T-helper 17 cell (primary cell): ENCODE measurements at places on chromosomes 5 and 9.

GRCh38 chr5:39670391-39670790 is 245.6 kb upstream of the DAB2 start:
- DNase-seq = no peak

GRCh38 chr9:113184539-113184938 is 33.7 kb downstream of the SLC31A2 start:
- DNase-seq = no peak

GRCh38 chr5:150119421-150120061 is 33.2 kb upstream of the CSF1R start:
- DNase-seq = no peak

- no peak for DNase-seq
Measured at GRCh38 chr9:106287731-106288130, 575.2 kb upstream of the ZNF462 start.

DNA sequence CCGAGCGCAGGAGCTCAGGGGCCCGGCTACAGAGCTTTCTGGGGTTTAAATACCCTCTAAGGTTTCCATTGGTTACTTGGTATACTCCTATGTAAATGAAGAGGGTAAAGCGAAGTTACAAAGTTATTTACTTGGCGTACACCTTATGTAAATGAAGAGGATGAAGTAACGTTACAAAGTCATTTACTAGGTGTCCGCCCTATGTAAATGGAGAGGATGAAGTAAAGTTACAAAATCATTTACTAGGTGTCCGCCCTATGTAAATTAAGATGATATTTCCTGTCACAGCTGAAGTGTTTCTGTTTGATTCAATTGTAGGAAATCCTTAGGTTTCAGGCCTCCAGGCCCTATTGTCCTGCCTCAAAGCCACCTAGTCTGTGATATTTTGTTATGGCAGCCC is 358.2 kb downstream of the MTRR start:
- DNase-seq = no peak

DNA sequence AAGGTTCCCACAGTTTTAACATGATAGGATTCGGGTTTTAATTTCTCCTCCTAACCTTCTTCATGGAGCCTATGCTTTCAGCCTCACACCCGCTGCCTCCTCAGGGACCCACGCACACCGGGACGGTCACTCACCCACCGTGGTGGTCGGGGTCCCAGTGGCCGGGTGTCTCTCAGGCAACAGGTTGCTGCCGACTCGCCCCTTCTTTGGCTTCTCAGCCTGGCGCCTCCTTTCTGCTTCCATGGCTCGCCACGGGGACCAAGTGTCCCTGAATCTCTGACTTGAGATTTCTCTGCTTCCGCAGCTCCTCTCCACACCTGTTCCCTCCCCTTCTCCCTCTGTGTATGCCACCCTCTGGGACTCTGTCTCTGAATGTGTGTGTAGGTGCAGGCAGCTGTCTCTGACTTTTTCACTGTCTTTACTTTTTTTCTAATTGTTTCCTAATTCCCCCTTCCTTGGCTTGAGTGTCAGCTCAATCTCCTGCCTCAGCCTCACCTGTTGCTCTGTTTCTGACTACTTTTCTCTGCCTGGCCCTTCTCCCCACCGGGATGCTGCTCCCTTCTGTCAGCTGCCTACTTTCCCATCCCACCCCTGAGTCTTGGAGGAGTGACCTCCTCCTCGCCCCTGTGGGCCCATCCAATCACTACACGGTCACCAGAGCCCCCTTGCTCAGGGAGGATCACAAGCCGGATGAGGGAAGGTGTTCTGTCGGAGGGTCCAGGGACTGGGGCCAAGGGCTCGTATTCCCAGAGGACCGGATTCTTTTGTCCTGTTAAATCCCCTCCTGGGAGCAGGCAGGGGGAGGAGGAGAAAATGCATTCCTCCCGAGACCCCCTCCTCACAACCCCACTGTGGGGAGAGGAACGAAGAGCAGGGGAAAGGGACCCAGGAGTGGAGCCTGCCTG is at the start of gene PROP1:
PROP1 (minus strand) TSS at position 552 of the 905 bp plus-strand sequence; CDS start at position 243, 309 bp downstream.
- no peak for DNase-seq

- no peak for DNase-seq
Measured at GRCh38 chr5:59428391-59428790, 465.1 kb downstream of the PDE4D start.

- no peak for DNase-seq
Measured at GRCh38 chr9:133124123-133124906, 3.3 kb upstream of the RALGDS start.

- no peak for DNase-seq
Measured at GRCh38 chr9:133124907-133125275, 3.9 kb upstream of the RALGDS start.

DNA sequence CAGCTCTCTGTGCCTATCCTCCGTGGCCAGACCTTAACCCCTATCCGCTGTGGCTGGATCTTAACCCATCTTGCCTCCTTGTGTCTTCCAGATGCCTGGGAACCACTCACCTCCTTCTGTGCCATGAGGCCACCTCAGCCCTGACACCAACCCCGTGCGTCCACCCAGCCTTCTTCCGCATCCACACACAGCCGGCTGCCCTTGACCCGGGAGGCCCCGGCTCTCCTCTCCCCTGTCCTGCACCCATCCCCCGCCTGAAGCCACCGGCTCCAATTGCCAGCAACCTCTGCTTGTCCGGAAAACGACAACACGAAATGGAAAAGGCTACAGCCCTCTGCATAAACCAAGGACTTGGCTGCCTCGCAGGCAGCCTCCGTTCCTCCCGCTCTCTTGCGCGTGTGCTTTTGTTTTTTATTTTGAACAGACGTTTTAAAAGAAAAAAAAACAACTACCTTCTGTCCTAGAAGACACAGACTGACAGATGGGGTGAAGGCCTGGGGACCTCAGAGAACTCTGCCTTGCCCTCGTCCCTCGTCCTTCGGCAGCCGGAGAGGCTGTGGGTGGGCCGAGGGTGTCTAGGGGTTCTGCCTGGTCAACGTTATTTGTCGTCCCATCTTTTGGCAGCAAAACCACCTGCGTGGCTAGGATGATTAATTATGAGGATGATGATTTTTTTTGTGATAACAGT is 32.5 kb upstream of the HMCN2 start:
- no peak for DNase-seq

DNA sequence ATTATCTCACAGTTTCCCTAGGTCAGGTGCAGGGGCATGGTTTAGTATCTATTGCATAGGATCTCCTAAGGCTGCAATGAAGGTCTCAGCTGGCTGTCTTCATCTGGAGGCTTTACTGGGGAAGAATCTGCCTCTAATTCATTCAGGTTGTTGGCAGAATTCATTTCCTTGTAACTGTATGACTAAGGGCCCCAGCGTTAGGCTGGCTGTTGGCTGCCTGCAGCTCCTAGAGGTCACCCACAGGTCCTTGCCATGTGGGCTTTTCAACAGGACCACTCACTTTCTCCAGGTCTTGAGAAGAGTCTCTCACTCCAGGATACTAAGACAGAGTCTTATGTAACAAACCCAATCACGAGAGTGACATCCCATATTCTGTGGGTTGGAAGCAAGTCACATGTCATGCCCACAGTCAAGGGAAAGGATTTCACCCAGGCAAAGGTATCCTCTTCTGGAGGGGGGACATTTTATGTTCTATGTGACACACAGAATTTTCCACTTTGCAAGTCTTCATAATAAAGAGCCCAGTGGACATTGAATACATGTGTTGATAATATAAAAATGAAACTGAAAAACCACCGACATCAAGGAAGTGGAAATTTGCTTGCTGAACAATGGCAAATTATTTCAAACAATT is 38.2 kb downstream of the HMHB1 start:
- DNase-seq = no peak

- no peak for DNase-seq
Measured at GRCh38 chr9:87435189-87435880, 62.3 kb upstream of the DAPK1 start.
